T-helper 1 cell treated with Interleukin-12 subunit alpha and Interleukin-12 subunit beta and Interleukin-4 antibody, amounts not matched to agents 30 ng/mL and 1 ng/mL, for 36 hours (primary cell): ENCODE measurements at places on chromosomes 11 and 22. TPM values are rescaled to one million over a fixed set of nuclear protein-coding genes. Genes with fewer than 3 reads are reported as not detected.

Gene DDI1
- total RNA-seq = not detected in 2 replicates

Gene C11orf87
- total RNA-seq = not detected in 2 replicates

Gene SCGB1D2
- total RNA-seq = not detected in 2 replicates

Gene SDHAF2
- total RNA-seq = 52.9 and 53.0 TPM in 2 replicates

Gene CD6
- 327 and 336 TPM in 2 replicates for total RNA-seq

Gene CFAP300
- not detected in 2 replicates for total RNA-seq

Gene C11orf52
- not detected in 2 replicates for total RNA-seq

Gene CHRNA10
- 3.1 and 4.2 TPM in 2 replicates for total RNA-seq

Gene CHST1
- 0.17 TPM in 1 of 2 replicates, not detected in the other for total RNA-seq

Gene USP2
- total RNA-seq = 0.15 and 0.17 TPM in 2 replicates

Gene ARHGAP32
- total RNA-seq = 3.0 TPM in 2 replicates

Gene CSF2RB
- total RNA-seq = 37.5 and 40.1 TPM in 2 replicates

Gene RIC3
- total RNA-seq = 7.7 and 8.3 TPM in 2 replicates

Gene BIK
- 0.29 and 0.51 TPM in 2 replicates for total RNA-seq

Gene TRIM21
- 73.3 and 77.1 TPM in 2 replicates for total RNA-seq

Gene MRGPRX4
- not detected in 2 replicates for total RNA-seq

Gene MIOX
- total RNA-seq = 0.32 TPM in 1 of 2 replicates, not detected in the other

Gene CALCA
- not detected in 2 replicates for total RNA-seq

Gene OR5AK2
- total RNA-seq = not detected in 2 replicates

Gene RASD2
- 0.05 TPM in 1 of 2 replicates, not detected in the other for total RNA-seq

Gene TENM4
- 0.02 TPM in 1 of 2 replicates, not detected in the other for total RNA-seq

Gene TRIM64
- not detected in 2 replicates for total RNA-seq

Gene VSIG10L2
- not detected in 2 replicates for total RNA-seq

Gene PATE2
- not detected in 2 replicates for total RNA-seq

Gene ADORA2A
- total RNA-seq = 19.7 and 22.2 TPM in 2 replicates

Gene GNG3
- not detected in 2 replicates for total RNA-seq

Gene SCUBE2
- total RNA-seq = not detected in 2 replicates

Gene NR1H3
- total RNA-seq = 7.5 and 9.0 TPM in 2 replicates

Gene HBG1
- total RNA-seq = not detected in 2 replicates

Gene SAC3D1
- total RNA-seq = 17.0 and 17.5 TPM in 2 replicates
